Caki2 (cell line): ENCODE measurements at places on chromosomes 1 and 21.

- DNase-seq: no peak
Observed at GRCh38 chr1:58211869-58212268, 334.7 kb downstream of the OMA1 start.

DNA sequence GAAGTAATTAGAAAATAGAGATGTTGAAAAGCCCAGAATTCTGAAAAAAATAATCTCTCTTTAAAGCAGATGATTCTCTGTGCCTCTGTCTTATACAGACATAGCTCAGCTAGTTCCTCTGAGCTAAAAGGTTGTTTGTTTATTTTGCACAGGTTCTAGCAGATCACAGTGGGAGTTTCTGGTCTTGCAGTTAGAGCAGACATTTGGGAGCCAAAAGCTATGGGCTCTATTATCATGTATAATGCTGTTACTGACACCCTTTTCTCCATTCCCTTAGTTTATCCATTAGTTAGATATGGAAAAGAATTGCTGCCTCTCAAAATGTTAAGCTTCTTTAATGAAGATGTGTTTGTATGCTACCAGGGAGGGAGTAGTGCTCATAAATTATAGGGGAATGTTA is 20.5 kb upstream of the CD55 start:
- no peak for DNase-seq

DNA sequence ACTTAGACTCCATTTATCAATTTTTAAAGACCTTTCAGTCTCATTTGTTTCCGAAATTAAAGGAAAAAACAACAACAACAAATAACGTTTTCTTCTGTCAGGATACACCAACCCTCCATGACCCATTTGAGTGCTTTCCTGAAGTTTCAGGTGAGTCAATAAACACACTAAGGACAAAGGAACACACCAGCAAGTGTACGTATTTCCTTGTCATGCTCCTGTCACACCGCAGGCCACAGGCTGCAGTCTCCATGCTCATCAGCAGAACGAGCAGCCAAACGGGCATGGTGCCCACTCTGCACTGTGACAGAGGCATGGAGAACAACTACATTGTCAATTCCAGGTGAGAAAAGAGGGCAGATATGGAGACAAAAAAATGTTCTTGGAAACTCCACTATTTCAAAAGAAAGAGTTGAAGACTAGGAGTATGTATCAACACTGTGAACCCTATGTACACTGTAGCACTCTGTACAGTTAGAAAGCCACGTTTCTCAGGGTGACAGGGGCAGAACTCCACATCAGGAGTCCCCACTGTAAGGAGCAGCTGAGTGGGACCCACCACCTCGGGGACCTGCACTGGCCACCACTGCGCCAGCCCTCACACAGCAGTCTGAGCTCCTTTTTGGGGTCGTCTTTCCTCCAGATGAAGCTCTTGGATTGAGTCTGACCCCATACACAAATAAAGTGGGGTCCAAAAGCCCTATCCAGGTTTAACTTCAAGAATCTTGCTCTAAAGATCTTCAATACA is 2.6 kb downstream of the PTTG1IP start:
- DNase-seq: no peak

- no peak for DNase-seq
Observed at GRCh38 chr1:235093013-235093695, 35.5 kb downstream of the TOMM20 start.

- DNase-seq: no peak
Observed at GRCh38 chr1:55610203-55610602, 395.0 kb upstream of the USP24 start.

DNA sequence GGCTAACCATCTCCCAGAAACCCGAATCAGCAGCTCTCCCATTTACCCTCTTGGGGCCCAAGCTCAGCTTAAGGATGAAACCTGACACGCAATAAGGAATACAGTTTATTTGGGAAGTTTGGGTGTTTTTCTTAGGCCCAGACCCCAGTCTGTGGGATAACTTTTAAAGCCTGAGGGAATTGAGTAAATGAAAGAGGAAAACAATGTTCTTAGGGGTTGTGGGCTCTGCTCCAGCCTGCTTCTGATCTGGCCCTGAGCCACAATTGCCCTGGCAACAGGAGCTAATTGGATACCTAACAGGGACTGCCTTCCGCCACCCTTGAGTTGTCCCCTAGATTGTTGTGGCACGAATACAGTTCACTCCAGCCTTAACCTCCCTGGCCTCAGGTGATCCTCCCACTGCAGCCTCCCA is 20.1 kb downstream of the DYRK3 start:
- DNase-seq: no peak

DNA sequence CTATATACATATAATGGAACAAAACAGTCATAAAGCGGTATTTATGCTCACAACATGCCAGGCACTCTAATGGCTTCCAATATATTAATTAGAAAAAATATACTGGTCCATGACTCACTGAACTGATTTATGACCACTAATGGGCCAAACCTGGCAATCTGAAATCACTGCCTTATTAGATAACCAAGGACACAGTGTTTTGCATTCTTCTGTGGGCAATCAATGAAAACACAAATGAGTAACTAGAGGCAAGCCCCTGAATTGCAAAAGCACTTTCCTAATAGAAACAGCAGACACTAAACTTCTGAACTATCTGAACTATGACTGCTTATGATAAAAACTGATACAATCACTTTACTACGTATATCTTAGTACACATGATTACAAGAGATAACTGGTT is 3.5 kb downstream of the GCLM start:
- no peak for DNase-seq

GRCh38 chr21:36697060-36697850 is 1.7 kb upstream of the SIM2 start:
- DNase-seq: no peak

DNA sequence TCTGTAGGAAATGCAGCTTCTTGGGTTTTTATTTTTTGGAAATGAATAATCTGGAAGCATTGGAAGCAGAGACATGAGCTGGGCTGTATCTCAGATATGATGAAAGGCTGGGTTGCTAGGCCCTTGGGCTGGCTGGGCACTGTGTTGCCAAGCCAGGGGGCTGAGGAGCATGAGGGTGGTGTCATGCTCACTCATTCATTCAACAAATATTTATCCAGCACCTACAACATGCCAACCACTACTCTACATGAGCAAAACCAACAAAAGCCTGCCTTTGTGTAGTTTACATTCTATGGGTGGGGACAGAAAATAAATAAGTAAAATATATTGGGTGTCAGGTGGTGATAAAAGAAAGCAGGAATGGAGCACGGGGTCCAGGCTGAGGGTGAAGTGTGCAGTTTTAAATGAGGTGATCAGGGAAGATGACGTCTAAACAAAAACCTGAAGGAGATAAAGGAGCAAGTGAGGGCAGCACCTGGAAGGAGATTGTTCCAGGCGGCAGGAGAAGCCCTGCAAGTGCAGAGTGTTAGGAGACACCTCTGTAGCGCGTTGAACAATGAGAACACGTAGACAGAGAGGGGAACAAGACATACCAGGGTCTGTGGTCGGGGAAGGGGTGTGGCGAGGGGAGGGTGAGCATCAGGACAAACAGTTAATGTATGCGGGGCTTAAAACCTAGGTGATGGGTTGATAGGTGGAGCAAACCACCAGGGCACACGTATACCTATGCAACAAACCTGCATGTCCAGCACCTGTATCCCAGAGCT is 10.9 kb downstream of the TAGLN2 start:
- DNase-seq: no peak

DNA sequence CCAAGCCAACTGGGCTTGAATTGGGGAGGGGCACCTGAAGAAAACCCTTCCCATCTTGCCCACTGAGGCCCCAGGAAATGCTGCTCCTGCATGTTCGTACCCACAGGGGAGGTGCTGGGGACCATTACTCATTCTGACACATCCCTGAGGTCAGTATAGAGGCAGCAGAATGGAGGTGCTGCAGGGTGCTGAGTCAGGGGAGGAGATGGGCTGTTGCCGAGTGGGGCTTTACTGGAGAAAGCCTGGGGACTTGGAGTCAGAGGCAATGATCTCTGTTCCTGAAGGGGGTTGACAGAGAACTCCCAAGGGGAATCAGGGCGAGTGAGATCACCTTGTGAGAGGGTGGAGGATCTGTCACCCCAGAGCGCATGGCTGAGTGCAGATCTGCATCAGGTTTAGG is 40.2 kb upstream of the KCNA10 start:
- DNase-seq: no peak

DNA sequence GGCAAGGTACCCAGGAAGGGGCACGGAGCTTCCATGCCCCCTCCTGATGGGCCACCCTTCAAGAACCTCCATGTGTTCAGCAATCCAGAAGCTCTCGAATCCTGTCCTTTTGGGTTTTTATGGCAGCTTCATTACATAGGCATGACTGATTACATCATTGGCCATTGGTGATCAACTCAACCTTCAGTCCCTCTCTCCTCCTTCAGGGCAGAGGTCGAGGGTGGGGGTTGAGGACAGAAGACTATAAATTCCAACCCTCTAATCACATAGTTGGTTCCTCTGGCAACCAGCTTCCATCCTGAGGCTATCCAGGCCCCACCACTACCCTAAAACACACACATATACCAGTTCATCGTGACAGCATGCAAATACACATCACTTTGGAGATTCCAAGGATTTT is 135.7 kb downstream of the ZNF281 start:
- DNase-seq: no peak

- no peak for DNase-seq
Observed at GRCh38 chr1:156816561-156817328, at the start of gene SH2D2A. TSS of gene SH2D2A (minus strand) at chr1:156816848. CDS start at chr1:156816708, 140 bp downstream.

- no peak for DNase-seq
Observed at GRCh38 chr1:181192316-181192715, 103.8 kb downstream of the IER5 start.

GRCh38 chr1:205244384-205244783 is 16.6 kb downstream of the TMCC2 start:
- DNase-seq: no peak
